Calu3 (cell line): ENCODE measurements at places on chromosomes 1 and 21. TPM values are rescaled to one million over a fixed set of nuclear protein-coding genes. Genes with fewer than 3 reads are reported as not detected.

GRCh38 chr1:44514673-44515072, 109.6 kb downstream of the RNF220 start:
- H3K4me1 ChIP-seq, result peaks cover 11% of the 10 kb centered on the region
- no peak overlapping the region for H3K27ac ChIP-seq
- H3K27me3 ChIP-seq, result peaks cover 95% of the 10 kb centered on the region
- no peak overlapping the region for H3K4me3 ChIP-seq

Gene ZYG11A
- not detected in 2 replicates for total RNA-seq

DNA sequence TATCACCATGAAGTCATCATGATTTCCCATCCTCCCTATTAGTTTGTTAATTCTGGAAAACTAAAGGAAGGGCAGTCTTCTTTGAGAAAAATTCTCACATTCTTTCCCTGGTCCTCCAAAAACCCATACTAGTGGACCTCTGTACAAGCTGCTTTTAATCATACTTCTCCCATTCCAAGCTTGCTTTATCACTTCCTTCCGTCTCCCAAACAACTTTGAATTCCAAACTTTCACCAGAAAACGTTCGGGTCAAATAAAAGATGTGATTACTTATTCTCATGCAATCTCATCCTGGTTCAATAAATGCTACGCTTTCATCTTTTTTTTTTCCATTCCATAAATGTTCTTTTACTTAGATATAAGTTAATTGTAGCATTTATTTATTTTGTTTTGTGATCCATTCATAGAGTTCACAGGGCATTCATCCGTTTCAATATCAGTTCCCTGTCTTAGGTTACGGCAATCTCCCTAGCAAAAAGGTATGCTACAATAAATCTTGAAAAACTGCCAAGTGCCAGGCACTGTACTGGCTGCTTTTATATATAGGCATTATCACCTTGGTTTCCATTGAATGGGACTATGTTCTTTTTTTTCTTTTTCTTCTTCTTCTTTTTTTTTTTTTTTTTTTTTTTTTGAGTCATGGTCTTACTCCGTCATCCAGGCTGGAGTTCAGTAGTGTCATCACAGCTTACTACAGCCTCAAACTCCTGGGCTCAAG, 100.2 kb upstream of the GREM2 start:
- no peak overlapping the region for H3K27ac ChIP-seq
- H3K4me1 ChIP-seq, result no peaks in the 10 kb centered on the region
- DNase-seq, result no peak
- H3K36me3 ChIP-seq, result no peaks in the 10 kb centered on the region
- H3K27me3 ChIP-seq, result peaks cover 44% of the 10 kb centered on the region

GRCh38 chr21:26368591-26369320, 198.2 kb upstream of the APP start:
- DNase-seq, result no peak
- H3K36me3 ChIP-seq, result no peaks in the 10 kb centered on the region
- peaks cover 5% of the 10 kb centered on the region for H3K4me1 ChIP-seq
- H3K27ac ChIP-seq, result no peak overlapping the region
- H3K4me3 ChIP-seq, result no peak overlapping the region

DNA sequence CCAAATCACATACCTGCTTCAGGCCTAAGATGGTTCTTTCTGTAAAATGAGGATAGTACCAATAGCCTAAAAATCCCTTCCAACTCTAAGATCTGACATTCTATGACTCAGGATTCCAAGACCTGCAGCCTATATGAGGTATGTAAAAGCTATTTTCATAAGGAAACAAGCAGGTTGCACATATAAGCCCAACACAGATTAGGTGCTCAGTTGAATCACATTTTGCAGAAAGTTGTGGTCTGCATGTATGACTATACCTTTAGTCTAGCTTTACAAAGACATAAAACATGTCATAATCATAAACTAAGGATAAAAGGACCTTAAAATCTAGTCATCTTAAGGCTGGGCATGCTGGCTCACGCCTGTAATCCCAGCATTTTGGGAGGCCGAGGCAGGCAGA, 7.3 kb downstream of the KTI12 start:
- peaks cover 26% of the 10 kb centered on the region for H3K36me3 ChIP-seq
- no peak for DNase-seq
- no peak overlapping the region for H3K4me3 ChIP-seq
- no peaks in the 10 kb centered on the region for H3K27me3 ChIP-seq

DNA sequence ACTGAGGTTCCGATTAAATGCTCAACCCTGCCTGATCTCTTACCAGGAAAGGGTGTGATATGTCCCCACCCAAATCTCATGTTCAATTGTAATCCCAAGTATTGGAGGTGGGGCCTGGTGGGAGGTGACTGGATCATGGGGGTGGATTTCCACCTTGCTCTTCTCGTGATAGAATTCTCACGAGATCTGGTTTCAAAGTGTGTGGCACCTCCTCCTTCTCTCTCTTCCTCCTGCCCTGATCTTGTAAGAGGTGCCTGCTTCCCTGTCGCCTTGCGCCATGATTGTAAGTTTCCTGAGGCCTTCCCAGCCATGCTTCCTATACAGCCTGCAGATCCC, 34.9 kb downstream of the RSPH1 start:
- H3K4me3 ChIP-seq, result no peak overlapping the region
- H3K36me3 ChIP-seq, result peaks cover 22% of the 10 kb centered on the region
- peaks cover 47% of the 10 kb centered on the region for H3K4me1 ChIP-seq
- DNase-seq, result no peak

DNA sequence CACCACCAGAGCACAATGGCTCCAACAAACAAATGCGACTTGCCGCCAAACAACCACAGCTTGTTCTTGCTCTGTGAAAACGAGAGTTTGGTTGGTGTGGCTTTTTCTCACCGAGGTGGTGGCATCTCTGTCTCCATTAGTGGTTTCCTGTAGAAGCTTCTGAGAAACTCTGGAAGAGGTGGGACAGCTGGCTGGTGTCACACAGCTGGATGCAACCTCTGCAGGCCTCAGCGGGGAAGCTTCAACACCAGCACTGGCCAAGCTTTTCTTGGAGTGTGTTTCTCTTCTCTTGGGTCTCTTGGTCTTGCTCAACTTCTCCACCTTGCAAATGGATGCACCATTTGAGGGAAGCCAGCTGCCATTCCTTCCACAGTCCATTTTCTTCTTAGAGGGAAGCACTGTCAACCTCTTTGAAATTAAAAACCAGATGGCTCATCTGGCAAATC, 124.8 kb downstream of the KCNN3 start:
- H3K27ac ChIP-seq, result no peak overlapping the region
- DNase-seq, result no peak
- peaks cover 99% of the 10 kb centered on the region for H3K27me3 ChIP-seq
- no peaks in the 10 kb centered on the region for H3K36me3 ChIP-seq
- no peaks in the 10 kb centered on the region for H3K4me1 ChIP-seq
- H3K4me3 ChIP-seq, result no peak overlapping the region

Gene HPCA
- not detected in 2 replicates for total RNA-seq

Gene CFAP141
- not detected in 2 replicates for total RNA-seq

DNA sequence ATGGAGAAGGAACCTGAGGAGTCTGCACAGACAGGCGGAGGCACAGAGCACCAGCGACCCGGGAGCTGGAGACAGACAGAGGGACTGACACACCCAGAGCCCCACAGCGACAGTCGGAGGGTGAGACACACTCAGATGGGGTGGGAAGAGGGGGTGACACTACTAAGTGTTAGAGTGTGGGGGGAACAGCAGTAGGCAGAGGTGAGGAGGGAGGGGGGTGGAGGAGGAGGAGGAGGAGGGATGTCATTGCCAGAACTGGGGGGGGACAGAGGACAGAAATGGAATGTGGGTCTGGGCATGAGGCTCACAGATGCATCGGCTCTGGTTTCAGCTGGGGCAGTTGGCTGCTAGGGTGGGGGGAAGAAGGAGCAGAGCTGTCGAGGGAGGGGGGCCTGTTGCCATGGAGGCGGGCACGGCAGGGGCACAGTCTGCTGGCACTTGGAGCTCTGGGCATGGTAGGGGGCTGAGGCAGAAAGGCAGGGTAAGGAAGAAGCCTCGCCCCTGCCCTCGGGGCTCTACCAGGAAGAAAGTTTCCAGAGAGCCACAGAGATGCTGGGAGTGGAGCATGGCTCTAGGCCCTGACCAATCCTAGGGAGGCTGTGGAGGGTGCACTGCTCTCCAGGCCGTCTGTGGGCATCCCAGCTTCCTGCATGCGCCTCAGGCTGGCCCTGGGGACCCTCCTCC, 37.3 kb downstream of the AHDC1 start:
- peaks cover 9% of the 10 kb centered on the region for H3K36me3 ChIP-seq
- H3K27ac ChIP-seq, result no peak overlapping the region
- H3K4me3 ChIP-seq, result no peak overlapping the region
- DNase-seq, result no peak

- no peak overlapping the region for H3K4me3 ChIP-seq
- no peaks in the 10 kb centered on the region for H3K36me3 ChIP-seq
- no peak overlapping the region for H3K27ac ChIP-seq
- DNase-seq, result no peak
Measured at GRCh38 chr1:25120281-25120680, 112.0 kb downstream of the SYF2 start.

DNA sequence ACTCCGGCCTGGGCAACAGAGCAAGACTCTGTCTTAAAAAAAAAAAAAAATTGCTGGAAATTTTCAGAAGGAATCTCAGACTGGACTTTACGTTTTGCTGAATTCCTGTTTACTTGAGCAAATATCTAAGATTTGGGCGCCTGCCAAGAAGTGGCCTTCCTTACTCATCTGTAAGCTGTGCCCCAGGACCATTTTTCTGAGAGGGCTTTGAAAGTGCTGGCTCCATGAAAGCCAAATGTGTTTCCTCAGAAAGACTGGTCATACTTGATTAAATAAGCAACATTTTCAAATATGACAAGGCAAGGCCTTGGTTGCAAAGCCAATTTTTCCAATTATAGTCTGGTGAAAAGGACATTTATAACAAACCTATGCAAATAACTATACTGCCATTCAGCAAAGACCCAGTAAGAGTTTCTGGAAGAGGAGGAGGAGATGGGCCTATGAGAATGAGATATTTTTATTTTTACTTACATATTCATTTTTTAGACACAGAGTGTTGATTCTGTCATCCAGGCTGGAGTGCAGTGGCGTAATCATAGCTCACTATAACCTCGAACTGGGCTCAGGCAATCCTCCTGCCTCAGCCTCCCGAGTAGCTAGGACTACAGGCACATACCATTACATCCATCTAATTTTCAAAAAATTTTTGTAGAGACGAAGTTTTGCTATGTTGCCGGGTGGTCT, 56.3 kb upstream of the HTR1D start:
- DNase-seq, result peak; percentile 5
- H3K4me3 ChIP-seq, result no peak overlapping the region
- H3K27ac ChIP-seq, result no peak overlapping the region
- H3K36me3 ChIP-seq, result peaks cover 6% of the 10 kb centered on the region

DNA sequence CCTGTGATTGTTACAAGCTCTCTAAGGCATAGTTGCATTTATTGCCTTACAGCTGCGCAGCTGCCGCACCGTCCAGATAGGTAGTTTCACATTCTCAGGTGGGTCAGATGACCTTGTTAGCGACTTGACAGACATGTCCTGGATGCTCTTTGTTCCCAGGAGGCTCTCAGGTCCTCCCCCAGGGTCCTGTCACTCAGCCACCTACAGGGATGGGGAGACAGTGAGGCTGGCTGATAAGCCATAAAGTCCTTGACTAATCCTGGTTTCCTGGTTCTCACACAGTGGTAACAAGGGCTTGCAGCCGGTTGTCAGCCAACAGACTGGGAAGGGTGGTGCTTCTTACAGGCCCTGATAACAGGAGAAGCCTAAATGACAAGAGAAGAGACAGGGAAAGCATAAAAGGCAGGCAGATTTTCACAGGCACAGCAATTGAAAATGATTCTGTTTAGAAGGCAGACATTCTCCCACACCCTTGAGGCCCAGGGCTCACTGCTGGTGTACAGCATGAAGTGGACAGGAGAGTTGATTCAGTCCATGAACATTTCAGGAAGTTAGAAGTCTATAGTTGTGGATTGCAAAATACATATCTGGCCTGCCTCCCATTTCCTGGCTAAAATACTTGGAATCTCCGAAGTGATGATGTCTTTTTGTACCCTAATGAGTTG, 2.9 kb downstream of the ARF1 start:
- DNase-seq, result no peak
- no peaks in the 10 kb centered on the region for H3K27me3 ChIP-seq
- peak overlapping the region; percentile 89 for H3K4me3 ChIP-seq
- H3K36me3 ChIP-seq, result peaks cover 94% of the 10 kb centered on the region
- H3K27ac ChIP-seq, result peak overlapping the region; percentile 97

GRCh38 chr1:116739371-116740012, 14.7 kb upstream of the CD2 start:
- H3K27me3 ChIP-seq, result peaks cover 12% of the 10 kb centered on the region
- no peaks in the 10 kb centered on the region for H3K4me1 ChIP-seq
- no peak overlapping the region for H3K4me3 ChIP-seq
- no peaks in the 10 kb centered on the region for H3K36me3 ChIP-seq

DNA sequence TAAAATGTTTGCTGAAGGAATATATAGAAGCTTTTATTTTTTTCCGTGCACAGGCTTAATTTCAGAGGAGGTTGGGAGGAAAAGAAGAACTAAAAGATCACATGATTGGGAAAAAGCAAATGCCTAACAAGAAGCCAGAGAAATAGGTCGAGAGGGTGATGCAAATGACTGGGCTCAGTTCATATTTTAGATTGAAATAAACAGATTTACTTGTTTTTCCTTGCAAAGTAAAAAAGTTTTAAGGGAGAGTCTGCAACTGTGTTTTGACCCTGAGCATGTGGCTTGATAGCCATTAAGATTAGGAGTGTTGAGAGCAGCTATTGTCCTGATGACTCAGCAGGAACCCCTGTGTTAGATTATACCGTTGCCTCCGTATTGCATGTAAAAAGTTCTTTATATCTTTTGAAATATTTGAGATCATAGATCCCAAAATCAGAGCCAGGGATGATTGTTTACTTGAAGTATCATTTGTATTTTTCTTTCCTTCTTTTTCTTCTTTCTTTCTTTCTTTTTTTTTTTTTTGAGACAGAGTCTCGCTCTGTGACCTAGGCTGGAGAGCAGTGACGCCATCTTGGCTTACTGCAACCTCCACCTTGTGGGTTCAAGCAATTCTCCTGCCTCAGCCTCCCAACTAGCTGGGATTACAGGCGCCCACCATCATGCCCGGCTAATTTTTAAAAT, 20.2 kb downstream of the CLIC4 start:
- no peaks in the 10 kb centered on the region for H3K4me1 ChIP-seq
- H3K4me3 ChIP-seq, result no peak overlapping the region
- no peaks in the 10 kb centered on the region for H3K27me3 ChIP-seq
- no peak for DNase-seq
- H3K36me3 ChIP-seq, result no peaks in the 10 kb centered on the region

Gene ETV3
- total RNA-seq, result 39.7 and 50.0 TPM in 2 replicates
